ENCODE measurements at places on chromosomes 2 and 18.
A peak's percentile ranks its signal among the peaks of the same experiment; 100 is the strongest.

DNA sequence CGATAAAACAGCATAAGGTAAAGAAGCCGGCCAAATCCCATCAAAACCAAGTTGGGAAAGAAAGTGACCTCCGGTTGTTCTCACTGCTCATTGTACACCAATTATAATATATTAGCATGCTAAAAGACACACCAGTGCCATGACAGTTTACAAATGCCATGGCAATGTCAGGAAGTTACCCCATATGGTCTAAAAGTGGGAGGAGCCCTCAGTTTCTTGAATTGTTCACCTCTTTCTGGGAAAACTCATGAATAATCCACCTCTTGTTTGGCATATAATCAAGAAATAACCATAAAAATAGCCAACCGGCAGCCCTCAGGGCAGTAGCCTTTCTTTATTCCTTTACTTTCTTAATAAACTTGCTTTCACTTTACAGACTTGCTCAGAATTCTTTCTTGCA lies 544.9 kb upstream of the SETBP1 start:
- no peak for DNase-seq

DNA sequence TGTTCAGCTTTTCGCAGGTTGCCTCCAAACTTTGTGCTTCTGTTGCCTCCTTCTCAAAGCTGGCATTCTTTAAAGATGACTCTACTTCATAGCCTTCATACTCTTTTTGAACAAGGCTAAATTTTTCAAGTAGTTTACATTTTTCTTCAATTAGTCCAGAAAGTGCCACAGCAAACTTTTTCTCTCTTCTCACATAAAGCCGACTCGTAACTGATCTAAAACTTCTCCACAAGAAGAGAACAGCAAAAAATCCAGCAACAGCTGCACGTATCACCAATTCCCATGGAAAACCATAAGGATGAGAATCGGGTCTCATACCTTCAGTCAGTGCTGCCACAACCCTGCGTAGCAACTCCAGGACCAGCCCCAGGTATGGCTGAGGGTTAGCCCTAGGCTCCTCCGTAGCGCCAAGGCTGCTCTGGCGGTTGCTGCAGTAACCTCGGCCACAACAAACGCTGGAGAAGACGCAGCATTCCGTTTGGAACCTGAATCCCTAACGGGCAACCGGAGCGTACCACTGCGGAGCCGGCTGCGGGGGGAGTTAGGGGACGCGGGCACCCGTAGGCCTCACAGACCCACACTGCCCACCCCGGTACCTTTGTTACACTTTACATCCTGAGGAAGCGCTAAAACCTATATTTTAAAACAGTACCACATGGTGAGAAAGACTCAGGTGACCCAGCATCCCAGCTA lies at the start of gene CTAGE1:
Gene CTAGE1, minus strand, starts transcription at position 420 of the 693 bp plus-strand sequence. Its CDS starts 104 bp downstream, at position 316.
- DNase-seq = no peak

- DNase-seq = no peak
Observed at GRCh38 chr2:64924170-64924934, 64.8 kb upstream of the SLC1A4 start.

DNA sequence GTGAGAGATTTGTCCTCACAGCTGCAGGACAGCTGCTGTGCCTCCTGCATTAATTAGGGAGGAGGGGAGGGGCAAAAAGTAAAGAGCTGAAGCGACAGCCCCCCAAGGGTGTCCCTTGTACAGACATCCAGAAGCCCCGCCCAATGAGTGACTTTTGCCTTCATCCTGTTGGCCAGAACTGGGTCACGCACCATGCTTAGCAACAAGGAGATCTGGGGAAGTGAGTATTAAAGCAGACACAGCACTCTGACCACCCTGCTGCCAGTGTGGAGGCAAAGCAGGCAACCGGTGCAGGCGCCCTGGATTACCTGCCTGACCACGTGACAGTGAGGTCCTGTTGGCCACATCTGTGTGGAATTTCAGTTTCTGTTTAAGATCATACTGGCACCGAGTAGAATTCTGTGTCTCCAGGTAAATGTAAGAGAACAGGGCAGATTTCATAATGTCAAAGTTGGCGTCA lies 21.5 kb upstream of the BIN1 start:
- no peak for DNase-seq

DNA sequence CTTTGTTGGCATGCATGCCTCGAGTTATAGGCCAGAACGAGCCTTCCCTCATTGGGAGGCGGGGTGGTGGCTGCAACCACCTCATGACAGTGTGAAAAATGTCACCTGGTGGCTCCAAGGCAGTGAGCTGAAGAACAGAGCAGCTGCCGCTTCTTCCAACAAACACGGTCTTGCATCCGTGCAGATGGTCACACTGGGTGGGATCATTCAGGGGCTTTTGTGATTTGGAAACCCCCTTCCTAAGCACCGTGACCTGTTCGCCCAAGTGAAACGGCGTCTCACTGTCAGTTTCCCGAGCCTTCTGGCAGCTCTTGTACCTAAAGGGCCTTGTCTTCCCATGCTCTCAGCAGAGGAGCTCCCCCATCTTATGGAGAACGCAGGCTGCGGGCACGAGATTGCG lies 159.7 kb downstream of the NAPG start:
- no peak for DNase-seq

DNA sequence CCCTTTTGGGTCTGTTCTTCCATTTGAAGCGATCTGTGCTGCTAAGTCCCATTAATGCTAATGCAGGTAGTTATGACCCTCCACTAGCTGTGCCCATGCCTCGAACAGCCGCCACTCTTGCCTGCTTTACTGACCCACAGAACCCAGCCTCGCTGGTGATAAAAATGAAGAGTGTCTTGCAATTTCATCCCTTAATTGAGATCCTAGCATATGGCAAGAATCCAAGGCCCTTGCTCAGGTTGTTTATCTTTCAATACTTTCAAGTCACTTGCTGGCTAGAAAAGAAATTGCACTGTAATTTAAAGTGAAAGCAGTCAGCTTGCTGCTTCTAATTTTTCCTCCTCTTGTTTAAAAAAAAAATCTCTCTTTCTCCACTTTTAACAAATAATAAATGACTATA lies 73.6 kb downstream of the ZNF521 start:
- DNase-seq = no peak

GRCh38 chr18:70452501-70452900 lies 163.7 kb downstream of the SOCS6 start:
- DNase-seq = no peak

GRCh38 chr2:66323406-66323805 lies 111.5 kb upstream of the MEIS1 start:
- DNase-seq = no peak

GRCh38 chr2:128313091-128313836 lies 5.4 kb downstream of the HS6ST1 start:
- no peak for DNase-seq

DNA sequence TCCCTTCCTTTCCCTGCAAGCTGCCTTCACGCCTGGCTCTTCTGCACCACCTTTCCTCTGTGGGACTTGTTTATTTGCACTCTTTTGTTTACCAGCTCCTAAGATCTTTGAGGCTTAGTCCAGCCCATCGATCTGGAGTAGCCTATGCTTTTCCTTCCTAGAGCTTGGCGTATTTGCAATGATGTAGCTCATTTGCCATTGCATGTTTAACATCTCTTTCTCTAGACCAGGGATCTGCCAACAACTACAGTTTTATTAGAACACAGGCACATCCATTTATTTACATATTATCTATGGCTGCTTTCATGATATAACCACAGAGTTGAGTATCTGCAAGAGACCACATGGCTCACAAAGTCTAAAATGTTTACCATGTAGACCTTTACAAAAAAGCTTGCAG lies 150.4 kb downstream of the RAPGEF4 start:
- no peak for DNase-seq

- no peak for DNase-seq
Observed at GRCh38 chr18:44981121-44981520, 300.4 kb downstream of the SETBP1 start.

DNA sequence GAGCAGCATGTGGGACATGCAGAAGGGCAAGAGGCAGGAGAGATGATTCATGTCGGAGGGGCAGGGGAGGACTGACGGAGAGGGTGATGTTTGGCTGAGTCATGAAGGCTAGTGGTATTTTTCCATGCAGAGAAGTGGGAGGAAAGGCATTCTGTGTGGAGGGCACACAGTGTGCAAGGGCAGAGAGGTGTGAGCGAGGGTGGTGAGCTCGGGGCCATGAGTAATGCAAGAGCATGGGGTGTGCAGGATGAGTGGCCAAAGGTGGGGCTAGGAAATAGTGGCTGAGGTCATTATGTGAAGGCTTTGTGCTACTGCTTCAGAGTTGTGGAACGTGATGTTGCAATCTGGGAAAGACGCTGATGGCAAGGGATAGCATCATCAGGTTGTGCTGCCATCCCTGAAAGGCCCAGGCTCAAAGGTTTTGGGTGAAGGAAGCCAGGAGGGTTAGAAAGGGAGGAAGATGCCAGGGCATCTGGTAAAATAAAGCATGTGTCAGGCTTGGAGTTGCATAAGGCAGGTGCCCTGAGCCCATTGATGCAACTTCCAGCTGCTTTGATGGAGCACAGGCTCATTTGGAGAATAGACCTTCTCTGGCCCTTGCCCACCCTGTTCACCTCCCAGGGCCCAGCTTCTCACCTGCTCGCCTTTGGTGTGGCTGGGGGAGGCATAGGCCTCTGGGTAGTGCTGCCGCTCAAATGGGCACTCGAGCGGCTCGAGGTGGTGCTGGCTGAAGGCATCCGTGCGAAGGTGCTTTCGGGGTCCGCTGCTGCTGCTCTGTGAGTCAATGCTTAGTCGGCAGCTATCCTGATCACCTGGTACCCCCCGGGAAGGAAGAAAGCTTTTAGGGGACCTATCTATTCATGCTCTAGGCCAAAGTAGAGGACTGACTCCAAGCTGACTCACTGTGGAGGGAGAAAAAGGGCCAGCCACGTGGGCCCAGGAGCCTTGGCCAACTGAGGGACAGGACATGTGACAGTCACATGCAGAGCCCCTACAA lies 37.5 kb downstream of the PAX8 start:
- peak; percentile 93 for DNase-seq

DNA sequence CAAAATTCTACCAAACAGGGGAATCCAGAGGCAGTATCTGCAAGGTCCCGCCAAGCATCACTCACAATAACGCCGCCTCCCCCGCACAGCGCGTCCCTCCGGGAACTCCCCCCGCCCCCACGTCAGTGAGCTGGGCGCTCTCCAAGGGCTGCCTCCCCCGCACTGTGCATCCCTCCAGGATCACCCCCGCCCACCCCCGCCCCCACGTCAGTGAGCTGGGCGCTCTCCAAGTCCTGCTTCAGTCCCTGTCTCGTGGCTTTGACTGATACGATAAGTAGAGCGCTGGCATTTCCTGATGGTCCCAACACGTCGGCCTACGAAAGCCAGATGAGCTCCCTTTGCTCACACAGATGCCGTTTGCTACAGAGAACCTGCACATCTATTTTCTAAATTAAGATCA lies 130.7 kb upstream of the TPO start:
- DNase-seq = no peak

DNA sequence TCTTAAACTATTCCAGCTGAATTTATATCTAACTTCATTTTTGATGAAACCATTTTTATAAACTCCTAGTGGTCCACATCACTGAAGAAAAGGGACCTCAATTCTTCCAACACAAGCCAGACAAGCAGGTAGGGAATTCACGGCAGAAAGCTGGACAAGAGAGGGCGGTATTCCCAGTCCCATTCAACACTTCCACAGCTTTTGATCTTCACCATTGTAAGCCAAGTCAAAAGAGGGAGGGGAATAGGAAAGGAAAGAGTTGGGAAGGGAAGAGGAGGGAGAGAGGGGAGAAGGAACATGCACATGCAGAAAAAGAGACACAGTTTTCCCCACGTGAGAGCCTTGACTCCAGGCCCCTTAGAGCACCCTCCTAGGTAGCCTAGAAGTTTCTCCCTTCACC lies 77.4 kb downstream of the CCBE1 start:
- DNase-seq = no peak
